Stimulated activated CD8-positive, alpha-beta memory T cell treated with anti-CD3 and anti-CD28 coated beads, Interleukin-12 subunit alpha, Interleukin-12 subunit beta, amount 100 ng/mL, for 4 hours (primary cell): ENCODE measurements at places on chromosomes 2 and 18.

GRCh38 chr2:120887320-120887697 lies 151.6 kb downstream of the GLI2 start:
- no peak for DNase-seq

- DNase-seq, result no peak
Measured at GRCh38 chr2:143486976-143487375, 357.8 kb downstream of the ARHGAP15 start.

- DNase-seq, result no peak
Measured at GRCh38 chr2:219418155-219419011, at the start of gene DES. TSS of gene DES (plus strand) at chr2:219418377. CDS start at chr2:219418463, 86 bp downstream.

DNA sequence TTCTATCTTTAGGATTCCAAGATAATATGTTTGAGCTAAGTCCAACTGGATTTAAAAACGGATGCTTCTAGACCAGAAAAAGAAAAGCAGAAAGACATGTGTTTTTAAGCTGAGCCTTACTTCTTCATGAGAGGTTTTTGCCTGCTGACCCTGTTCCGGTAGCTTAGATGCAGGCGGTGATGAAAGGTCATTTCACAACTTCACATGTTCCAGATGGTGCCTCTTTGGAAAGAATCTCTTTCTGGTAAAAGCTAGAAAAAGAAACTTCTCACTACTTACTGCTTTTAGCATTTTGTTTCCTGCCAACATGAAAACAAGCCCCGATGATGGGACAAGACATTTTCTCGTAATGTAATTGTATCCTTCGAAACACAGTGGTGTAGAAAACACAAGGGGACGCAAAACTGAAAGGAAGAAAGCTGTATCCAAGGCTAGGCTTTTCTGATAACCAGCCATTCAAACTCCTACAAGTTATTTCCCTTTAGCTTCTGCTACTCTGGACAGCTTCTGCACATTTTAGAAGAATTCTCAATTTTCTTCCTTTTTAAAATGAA lies 407.3 kb upstream of the LYPD1 start:
- no peak for DNase-seq

GRCh38 chr2:101931402-101931801 lies 60.4 kb upstream of the IL1R2 start:
- no peak for DNase-seq

DNA sequence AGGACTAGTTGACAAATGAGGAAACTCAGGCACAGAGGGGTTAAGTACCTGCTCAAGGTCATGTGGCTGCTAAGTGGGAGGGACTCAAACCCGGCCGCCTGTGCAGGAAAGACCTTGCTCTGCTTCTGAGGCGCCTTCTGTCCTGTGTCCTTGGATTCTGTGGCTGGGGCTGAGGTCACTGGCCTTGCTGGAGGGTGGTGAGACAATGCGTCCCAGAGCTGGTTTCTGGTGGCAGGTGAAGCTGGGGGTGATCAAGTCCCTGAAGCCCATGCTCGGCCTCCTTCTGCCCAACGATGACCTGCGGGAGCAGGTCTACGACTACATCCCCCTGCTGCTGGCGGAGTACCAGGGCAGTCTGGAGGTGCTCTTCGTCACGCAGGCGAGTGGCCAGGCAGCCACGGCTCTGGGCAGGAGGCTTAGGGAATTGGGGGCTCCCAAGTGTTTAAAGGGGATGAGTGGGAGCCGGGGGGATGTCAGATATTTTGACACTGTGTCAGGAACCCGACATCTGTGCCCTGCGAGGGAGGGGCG lies 16.1 kb downstream of the MROH2A start:
- no peak for DNase-seq

- DNase-seq, result no peak
Measured at GRCh38 chr2:173044686-173045085, 31.0 kb upstream of the MAP3K20 start.

DNA sequence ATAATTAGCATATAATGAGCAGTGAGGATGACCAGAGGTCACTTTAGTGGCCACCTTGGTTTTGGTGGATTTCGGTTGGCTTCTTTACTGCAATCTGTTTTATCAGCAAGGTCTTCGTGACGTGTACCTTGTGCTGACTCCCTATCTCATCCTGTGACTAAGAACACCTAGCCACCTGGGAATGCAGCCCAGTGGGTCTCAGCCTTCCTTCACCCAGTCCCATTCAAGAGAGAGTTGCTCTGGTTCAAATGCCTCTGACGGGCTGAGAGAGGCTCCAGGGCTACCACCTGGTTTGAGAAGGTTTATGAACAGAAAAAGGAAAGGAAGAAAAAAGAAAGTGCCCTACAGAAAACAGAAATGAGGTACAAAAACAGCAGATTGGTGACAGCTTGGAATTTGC lies 738.7 kb downstream of the SOCS6 start:
- DNase-seq, result no peak

DNA sequence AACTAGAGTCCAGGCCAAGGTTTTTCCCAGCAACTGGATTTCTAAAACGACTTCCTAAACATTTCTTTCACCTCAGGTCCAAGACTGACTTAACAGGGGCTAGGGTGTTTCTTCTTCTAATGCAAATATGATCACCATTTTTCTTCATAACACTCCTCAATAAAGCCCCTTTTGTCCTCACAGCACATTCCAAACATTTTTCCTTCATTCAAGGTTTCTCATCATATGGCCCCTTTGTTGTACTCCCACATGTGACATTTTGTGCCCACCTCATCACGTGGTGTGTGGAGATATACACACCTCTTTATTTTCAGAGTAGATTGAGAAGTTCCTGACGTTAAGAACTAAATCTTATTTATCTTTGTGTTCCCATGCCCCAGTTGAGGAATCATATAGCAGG lies 3.9 kb upstream of the CDH7 start:
- no peak for DNase-seq

DNA sequence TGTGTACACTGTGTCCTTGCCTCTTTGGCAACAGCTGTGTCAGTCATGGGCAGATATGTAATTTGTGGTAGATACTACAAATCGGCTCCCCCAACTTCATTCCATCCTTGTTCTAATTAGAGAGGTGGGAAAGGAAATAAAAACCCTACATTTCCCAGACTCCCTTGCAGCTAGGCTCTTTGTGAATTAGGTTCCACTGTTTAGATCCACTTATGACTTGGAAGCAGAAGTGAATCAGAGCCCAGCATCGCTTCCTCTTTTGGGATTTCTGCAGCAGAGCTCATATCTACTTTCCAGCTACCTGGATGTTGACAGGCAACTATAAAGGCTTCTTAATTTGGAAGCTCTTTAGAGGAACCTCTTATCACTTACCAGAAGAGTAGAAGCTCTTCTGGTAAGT lies 34.1 kb upstream of the NARS1 start:
- no peak for DNase-seq

DNA sequence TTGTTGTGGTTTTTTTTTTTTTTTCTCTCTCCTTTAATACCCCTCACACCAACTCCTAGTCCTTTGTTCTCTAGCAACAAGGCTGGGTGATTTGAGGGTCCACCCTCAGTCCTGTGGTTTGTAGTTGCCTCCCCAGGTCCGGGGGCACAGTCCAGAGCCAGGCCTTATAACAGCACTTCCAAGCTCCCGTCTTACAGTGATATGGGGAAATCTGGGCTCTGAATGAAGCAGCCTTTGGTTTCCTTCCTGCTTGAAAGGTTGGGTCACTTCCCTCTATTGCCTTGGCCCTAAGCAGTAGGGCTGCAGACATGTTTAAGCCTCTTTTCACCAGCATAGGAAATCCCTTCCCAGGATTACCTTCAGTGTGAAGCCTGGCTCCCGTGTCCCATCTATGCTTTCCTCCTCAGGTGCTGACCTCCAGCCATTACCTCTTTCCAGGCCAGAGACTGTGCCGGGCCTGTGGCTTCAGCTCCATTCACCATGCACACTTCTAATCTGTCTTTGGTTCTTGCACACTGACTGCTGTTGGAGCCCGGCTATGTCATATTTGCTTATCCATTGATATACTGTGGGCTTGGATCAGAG lies 21.2 kb upstream of the NTSR2 start:
- no peak for DNase-seq

GRCh38 chr2:199552141-199552540 lies 94.4 kb upstream of the SATB2 start:
- no peak for DNase-seq

GRCh38 chr2:25112113-25112512 lies 56.3 kb downstream of the POMC start:
- no peak for DNase-seq

DNA sequence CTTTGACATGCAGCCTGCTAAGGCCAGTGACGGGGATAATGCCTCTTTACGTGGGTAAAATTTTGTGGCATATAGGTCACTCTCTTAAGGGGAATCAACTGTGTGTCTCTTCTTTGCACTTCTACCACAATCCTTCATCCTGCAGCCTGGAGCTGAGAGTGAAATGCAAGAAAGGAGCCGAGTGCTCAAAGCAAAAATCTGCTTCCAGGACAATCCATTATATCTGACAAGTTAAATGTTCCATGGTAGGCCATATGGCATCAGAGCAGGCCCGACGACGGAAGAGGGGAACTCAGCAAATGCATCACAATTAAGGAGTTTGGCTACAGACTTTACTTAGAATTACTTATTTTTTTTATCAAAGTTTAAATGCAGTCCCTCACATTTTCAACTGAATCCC lies 171.2 kb downstream of the TCF4 start:
- DNase-seq, result no peak

GRCh38 chr2:165911231-165911630 lies 42.3 kb downstream of the TTC21B start:
- DNase-seq, result no peak

DNA sequence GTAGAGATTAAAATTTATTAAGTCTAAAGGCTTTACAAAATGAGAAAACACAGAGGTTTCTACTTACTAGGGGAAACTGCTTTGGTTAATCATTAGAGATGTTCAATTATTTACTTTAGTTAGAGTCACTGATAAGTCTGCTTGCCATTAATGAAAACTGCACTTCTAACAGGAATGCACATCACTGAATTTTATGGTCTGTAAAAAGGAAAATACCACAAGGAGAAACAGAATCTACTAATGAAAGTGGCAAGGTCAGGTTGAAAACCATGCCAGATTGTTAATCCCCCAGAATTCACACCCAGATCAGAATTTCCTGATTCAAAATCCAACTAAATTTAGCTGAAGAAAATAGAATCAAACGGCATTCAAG lies 90.5 kb upstream of the GRB14 start:
- DNase-seq, result no peak

GRCh38 chr2:102258386-102259074 lies 52.8 kb upstream of the IL1RL1 start:
- DNase-seq, result no peak

DNA sequence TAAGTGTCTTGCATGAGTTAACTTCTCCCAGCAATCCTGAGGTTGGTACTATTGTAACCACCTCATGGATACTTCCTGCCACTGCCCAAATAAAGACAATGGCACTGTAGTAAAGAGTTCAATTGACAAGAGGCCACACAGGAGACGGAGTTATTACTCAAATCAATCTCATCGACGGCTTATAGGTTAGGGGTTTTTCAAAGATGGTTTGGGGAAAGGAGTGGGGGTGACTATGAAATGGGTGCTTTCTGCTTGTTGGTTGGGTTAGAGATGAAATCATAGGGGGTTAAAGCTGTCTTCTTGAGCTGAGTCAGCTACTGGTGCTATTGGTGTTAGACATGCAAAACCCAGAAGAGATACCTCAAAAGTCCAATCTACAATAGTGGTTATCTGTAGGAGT lies 1258.0 kb upstream of the ZEB2 start:
- no peak for DNase-seq

GRCh38 chr18:13216711-13217465 lies 1.7 kb upstream of the LDLRAD4 start:
- DNase-seq, result peak; percentile 31

GRCh38 chr18:72181241-72181764 lies 362.8 kb downstream of the CBLN2 start:
- no peak for DNase-seq

- DNase-seq, result no peak
Measured at GRCh38 chr18:57943723-57944122, 100.3 kb upstream of the NEDD4L start.

- no peak for DNase-seq
Measured at GRCh38 chr2:236857246-236857645, 228.4 kb upstream of the COPS8 start.

- no peak for DNase-seq
Measured at GRCh38 chr2:79000008-79000576, 25.4 kb upstream of the REG3G start.

DNA sequence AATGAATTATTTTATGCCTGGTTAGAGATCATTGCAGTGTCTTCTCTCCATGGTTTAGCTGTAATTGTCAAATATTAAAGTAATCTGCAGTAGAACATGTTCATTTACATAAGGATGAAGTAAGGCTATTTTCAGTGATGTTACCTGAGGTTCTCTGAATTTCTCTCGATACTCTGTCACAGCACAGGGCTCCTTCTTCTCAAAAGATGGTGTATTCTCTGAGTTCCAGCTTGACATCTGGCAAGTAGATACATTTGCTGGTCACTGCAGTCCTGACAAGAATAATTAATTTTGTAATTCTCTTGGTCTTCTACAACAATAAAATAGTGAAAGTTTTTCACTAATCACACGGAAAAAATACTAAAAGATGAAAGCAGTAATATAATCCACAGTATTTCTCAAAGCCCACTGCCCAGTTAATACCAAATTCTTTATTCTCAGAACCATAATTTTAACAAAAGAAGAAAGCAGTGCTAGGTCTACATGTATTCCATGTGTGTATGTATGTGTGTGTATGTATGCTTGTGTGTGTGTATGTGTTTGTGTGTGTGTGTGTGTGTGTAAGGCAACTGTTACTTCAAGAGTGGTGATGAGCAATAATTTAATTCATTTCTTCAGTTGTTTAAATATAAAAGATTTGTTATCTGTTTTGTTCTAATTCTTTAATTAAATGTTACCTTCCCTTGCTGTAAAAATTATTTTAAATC lies 1165.5 kb upstream of the SLC39A10 start:
- no peak for DNase-seq

DNA sequence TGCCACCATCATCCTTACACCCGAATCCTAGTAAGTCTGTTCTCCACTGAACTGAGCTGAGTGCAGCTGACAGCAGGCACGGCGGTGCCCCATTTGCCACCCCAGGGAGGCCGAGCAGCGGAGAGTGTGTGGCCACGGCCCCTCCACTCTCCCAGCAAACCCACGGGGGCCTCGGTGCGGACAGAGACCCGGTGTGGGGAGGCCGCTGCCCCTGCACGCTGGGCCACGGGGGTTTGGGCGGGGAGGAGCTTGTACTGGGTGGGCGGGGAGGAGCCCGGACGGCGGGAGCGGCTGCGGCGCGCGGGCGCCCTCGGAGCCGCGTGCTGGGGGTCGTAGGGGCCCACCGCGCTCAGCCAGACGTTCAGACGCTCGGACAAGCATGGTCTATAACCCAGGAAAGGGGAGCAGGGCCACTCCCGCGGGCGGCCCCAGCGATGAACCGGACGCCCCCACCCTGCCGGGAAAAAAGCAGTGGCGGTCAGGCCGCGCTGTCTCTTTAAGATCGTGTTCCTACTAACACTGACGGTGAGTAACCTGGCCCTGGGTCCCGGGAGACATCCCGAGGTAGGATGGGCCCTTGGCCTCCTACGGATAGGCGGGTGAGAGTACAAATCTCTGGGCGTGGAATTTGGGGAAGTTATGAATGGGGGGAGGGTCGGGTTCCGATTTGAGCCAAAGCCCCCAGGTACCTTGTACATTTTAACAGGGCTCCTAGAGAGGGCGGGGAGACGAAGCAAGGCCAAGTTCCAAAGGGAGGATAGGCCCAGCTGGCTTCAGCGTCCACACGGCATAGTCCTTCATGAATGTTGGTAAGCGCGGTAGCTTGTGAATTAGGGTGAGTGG lies at the start of gene ITPRIPL1:
ITPRIPL1 (plus strand) TSS at position 277 of the 843 bp plus-strand sequence; CDS start at position 800, 523 bp downstream.
- DNase-seq, result no peak
